Activated gamma-delta T cell (primary cell): ENCODE measurements at places on chromosomes 7 and 10.

GRCh38 chr7:115271332-115272235 is 349.7 kb downstream of the MDFIC start:
- DNase-seq = no peak

- no peak for DNase-seq
Observed at GRCh38 chr10:59944339-59944935, 38.1 kb upstream of the CCDC6 start.

GRCh38 chr10:117942226-117942625 is 104.5 kb downstream of the RAB11FIP2 start:
- DNase-seq = no peak

DNA sequence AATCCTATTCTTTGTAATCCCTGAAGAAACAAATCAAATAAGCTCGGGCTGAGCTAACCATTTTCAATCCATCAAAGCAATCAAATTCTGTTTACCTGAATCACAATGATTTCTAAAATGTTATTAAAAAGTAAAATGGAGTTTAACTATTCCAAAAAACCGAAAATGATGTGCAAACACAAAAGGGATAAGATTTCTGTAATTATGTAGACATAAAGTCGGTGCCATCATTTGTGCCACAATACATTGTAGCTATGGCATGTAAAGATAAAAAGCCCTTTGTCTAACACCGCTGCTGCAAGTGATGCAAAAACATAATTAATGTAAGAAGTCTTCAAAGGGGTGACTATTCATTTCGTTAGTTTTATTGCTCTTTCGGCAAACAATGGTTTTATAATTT is 125.1 kb upstream of the FAM204A start:
- DNase-seq = no peak

DNA sequence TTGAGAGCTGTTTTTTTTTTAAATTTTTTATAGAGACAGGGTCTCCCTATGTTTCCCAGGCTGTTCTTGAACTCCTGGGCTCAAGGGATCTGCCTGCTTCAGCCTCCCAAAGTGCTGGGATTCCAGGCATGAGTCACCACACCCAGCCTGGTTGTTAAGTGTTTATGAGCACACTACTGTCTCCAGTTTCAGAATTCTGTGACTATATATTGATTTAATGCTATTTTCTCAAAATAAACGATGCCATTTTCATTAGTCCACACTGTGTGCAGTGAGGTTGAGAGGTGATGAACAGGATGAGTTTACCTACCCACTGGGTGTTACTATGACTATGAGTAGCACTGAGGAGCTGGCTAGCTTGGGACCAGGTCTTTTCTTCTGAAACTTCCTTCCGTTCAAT is 110.9 kb upstream of the FAM180A start:
- DNase-seq = no peak

- no peak for DNase-seq
Observed at GRCh38 chr10:7908541-7909210, 90.4 kb downstream of the TAF3 start.

DNA sequence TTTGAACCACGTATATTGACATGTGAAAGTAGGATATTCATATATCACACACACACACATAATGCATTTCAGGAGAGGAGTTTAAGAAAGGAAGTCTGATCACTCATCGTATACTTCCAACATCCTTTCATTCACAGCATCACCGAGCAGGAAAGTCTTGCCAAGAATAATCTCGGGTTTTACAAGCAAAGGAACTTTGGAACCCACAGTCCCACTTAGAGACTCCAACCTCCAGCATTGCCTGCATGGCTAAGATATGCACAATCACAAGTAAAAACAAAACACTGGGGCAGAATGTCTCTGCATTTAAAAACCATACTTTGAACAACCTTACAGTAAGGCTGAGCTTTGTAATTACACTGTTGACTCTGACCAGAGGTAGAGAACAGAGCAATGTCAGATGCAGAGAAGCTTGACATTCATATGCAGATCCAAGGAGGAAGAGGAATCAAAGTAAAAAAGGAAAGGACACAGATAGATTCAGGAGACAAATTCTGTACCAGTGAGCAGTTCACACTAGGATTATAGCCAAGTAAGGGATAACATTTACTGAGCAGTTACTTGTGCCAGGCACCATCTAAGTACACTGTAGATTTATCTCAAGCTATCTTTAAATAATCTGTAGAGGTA is 14.8 kb downstream of the THSD7A start:
- DNase-seq = no peak

- DNase-seq = no peak
Observed at GRCh38 chr10:132675031-132675740, 110.8 kb downstream of the NKX6-2 start.

GRCh38 chr7:138835087-138835486 is 37.1 kb upstream of the ATP6V0A4 start:
- DNase-seq = no peak

DNA sequence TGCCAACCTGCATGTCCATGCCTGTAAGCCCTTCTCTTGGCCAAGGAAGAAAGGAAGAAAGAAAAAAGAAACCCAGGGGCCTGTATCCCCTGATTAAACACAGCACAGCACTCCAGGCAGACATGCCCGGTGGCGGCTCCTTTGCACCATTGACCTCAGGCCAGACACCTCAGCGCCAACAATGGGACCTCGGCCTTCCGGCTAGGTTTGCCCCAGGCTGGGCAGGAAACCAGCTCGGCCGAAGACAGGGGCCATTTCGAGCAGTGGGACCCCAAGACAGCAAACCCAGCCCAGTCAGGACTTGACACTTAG is 2.8 kb downstream of the HOXA10 start:
- DNase-seq = no peak

GRCh38 chr10:63355682-63356081 is 110.1 kb downstream of the JMJD1C start:
- DNase-seq = no peak

GRCh38 chr7:41621953-41622831 is 80.7 kb downstream of the INHBA start:
- DNase-seq = no peak

DNA sequence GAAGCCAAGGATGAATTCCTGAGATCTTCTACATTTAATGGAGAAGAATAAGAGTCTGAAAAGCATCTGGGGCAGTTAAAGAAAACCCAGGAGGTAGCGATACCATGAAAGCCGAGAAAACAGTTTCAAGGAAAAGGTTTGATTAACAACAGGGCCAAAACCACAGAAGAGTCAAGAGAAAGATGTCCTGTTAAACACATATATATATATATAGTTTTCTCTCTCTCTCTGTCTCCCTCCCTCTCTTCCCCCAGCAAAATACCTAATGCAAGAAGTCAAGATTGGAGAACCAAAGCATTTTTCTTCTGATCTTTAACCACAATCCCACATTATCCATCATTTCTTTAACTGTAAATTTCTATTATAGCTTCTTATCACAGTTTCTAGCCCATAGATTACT is 261.4 kb downstream of the SNX13 start:
- no peak for DNase-seq

DNA sequence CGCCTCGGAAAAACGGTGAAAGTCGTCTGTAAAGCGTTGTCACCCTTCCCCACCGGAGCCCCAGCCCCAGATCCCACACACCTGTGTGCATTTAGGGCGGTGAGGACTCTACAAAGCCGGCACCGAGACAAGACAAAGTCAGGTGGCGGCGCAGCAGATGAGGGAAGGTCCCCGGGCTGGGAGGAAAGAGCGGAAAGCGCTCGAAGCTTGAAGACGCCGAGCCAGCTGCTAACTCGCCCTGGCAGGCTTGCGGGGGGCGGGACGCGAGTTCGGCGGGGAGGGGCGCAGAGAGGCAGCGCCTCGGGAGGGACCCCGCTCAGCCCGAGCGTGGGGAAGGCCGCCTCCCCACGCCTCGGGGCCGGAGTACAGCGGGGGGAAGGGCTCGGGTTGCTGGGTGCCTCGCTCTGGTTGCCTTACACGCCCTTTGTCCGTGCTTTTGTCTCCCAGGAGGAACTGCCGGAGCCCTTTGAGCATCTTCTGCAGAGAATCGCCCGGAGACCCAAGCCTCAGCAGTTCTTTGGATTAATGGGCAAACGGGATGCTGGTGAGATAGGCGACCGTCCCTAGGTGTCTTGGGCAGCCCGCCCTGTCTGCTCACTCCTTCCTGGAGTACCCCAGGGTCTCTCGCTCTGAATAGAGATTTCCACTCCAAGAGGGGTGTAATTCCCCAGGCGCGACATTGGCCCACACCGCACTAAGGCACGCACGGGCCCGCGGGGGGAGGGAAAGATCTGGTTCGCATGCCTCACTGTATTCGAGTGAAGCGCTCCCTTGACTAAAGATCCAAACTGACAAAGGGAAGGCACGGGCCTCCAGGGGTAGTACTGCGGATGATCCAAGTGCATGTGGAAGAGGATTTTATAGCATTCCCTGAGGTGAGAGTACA is 1.6 kb downstream of the TAC1 start:
- no peak for DNase-seq

DNA sequence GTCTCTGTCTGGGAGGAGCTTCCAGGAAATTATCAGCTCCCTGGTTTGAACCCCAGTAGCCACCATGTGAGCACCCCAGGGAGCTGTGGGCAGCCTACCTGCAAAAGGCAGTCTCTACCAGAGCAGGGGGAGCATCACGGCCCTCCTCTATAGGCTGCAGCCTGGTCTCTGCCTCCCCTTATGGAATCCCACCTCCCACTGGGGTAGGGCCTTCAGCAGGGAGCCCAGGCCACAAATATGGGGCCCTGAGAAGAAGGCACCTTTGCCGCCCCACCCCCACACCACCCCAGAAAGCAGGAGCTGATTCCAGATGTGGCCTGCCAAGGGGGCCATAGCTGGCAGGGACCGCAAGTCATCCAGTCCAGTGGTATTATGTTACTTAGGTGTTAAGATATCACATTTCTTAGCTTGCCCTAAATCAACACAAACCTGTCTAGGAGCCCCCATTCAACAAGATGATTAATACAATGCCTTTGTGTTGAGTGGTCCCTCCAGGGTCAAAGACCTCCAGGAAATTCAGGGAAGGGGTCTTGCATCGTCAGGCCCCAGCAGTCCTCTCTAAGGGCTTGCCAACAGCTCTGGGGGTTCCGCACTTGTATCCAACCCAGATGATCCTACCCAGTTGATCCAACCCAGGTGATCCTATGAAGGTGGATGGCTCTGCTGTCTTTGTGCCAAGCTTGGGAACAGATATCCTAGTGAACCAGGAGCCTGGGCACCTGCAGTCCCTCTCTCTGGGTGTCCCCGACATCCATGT is 114.9 kb downstream of the OAT start:
- DNase-seq = no peak

- DNase-seq = no peak
Observed at GRCh38 chr7:40483630-40484029, 348.8 kb downstream of the SUGCT start.

DNA sequence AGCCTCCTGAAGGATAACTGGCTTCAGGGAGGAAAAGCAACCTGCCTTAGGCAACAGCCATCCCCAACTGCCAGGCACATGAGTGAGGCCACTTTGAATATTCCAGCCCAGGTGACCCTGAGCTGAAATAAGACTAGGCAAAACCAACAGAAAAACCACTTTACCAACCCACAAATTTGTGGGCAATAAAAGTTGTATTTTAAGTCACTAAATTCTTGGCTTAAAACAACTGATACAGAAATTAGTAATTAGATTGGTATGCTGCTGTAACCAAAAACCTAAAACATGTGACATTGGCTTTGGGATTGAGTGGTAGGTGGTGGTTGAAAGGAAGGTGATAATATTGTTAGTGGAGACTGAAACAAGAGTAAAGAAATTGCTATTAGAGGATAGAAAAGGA is 39.9 kb downstream of the ABCB4 start:
- no peak for DNase-seq

GRCh38 chr10:59234816-59235429 is 58.5 kb downstream of the PHYHIPL start:
- DNase-seq = no peak

DNA sequence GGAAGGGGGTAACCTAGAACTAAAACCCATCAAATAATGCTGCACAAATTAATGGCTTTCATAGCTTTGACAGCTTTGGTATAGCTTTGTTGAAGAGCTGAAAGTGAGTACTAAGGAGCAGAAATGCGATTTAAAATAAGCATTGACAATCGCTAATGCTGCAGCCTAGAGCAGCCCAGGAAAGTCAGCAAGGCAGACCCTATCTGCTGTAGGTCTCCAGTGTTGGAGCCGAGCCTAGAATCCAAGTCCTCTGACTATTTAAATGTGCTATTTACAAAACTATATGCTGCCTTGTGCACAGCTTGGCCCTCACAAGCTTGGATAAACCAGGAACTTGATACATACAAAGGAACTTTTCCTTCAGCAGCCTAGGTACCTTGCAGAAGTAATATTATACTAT is 64.9 kb upstream of the ASAH2 start:
- no peak for DNase-seq

DNA sequence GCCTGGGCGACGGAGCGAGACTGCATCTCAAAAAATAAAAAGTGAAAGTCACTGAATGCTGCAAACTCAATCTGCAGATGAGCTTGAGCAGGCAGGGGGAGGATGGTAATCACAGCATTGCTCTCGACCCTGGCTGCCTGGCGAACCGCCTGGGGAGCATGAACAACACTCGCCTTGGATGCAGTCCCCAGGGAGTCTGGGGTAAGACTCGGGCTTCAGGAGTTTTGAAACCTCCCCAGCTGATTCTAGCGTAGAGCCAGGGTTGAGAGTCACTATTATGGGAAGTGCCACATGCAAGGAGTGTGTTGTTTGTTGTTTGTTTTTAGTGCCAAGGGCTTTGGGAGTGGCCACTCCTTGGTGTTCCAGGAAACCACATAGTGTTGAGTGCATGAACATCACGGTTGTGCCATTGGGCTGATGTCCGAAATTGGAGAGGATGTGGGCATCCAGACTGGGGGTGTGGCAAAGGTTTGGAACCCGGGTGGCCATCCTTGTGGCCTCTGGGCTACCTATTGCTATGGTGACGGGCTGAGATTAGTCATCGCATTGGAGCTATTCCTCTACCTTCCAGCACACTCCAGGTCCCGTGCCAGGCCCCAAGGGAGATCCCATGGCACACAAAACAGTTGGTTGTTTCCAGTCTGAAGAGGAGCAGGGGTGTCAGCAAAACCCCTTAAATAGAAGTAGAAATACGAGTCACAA is 92.6 kb downstream of the RGS10 start:
- DNase-seq = no peak

GRCh38 chr10:22325272-22326144 is 4.6 kb downstream of the BMI1 start:
- peak; percentile 62 for DNase-seq

DNA sequence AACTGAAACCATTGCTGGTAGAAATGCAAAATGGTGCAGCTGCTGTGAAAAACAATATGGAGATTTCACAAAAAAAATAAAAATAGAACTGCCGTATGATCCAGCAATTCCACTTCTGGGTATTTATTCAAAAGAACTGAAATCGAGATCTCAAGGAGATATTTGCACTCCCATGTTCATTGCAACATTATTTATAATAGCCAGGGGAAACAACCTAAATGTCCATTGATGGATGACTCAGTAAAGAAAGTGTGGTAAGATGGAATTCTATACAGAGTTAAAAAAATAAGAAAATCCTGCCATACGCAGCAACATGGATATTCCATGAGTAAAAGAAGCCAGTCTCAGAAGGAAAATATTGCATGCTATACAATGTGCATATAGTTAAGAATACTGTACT is 290.6 kb upstream of the GHITM start:
- no peak for DNase-seq

DNA sequence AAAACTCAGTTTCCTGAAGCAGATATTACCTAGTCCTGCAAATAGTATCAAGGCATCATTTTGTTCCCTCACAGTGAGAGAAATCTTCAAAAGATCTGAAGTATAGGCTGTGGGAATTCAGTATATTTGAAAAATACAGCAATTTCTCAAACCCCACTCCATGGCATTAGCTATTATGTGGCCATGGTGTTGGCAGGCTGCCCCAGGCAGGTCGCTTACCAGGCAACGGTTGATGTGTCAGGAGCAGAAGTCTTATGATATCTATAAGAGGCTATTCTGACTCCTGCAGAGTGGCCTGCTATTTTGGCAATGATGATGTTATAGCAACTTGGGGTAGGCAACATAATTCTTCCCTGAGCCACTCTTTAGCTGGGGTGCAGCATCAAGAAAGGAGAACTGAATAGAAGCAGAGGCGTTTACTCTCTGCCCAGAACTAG is 187.9 kb downstream of the PLXDC2 start:
- DNase-seq = no peak
